ENCODE measurements at places on chromosomes 2 and 18.

DNA sequence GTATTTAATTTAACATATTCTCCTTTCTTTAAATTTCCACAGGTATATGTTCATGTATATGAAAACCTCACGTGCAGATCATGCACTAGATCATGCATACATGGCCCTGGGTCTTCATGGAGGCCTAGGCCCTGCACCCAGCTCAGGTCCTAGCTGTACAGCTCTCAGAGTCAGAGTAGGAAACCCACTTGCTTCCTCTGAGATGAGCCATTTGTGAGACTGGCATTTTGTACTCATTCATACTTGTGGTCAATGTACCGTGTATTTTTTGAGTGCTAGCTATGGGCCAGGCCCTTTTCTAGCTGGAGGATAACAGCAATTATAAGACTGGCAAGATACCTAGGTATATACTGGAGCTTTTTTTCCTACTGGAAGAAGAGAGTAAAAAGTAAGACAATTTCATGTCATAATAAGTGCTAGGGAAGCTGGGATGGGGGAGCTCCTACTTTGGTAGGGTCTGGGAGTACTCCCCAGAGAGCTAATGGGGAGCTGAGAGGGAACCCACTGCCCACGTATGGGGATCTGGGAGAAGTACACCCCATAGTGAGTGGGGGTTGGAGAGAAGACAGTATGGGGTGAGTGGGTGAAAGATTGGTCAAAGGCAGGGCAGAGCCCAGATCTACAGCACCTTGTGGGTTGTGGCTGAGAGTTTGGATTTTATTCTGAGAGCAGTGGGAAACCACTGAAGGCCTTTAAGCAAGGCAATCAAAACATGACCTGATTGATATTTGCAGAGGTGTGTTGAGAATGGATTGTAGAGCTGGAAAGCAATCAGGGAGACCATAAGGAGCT is 72.0 kb downstream of the POLE4 start:
- DNase-seq = no peak

DNA sequence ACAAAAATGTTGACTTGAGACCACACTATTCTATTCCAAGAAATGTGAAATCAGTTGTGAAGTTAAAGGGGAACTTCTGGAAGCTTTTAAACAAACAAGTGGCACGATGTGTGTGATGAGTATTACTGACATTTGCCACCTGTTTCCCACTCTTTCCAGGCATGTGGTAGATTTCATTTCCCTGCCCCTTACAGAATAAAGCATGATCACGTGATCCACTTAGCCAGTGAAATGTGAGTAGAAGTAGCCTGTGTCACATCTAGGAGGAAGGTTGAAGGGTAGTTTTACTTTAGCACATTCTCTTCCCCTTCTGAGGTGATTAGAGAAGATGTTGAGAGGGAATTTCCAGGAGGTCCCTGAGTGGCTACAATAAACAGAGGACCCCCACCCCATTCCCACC is 3.8 kb downstream of the COL4A4 start:
- DNase-seq = no peak

- no peak for DNase-seq
These were observed 160.5 kb downstream of the RIF1 start for GRCh38 chr2:151570191-151570590.

- no peak for DNase-seq
These were observed 20.6 kb downstream of the FIGN start for GRCh38 chr2:163715199-163715598.

GRCh38 chr2:194550702-194551101 is 1106.3 kb upstream of the SLC39A10 start:
- no peak for DNase-seq

DNA sequence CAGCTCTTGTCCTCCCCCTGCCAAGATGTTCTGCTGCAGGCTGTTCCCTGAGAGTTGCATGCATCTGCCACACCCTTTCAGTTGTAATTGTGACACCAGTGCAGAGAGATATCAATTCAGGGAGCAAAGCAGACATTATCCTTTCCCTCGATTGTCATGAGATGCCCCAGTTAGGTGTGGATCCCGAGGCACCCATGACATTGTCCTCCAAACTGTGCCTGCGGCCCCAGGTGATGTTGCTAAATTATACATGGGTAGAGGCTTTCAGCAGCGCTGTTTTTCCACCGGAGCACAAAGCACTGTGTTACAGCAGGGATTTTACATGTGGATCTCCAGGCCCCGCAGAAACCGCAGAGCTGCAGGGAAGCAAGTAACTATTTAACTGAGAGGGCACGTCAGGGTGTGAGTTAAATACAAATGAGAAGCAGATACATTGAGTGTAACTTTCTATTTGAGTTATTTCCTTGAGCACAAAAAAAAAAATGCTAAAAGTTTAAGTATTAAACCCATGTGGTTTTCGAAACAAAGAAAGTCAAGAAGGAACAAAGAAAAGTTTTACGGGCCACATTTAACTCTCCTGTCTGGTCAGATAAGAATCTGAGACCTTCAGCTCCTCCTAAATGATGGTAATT is 90.3 kb upstream of the BCL2L11 start:
- DNase-seq = no peak

DNA sequence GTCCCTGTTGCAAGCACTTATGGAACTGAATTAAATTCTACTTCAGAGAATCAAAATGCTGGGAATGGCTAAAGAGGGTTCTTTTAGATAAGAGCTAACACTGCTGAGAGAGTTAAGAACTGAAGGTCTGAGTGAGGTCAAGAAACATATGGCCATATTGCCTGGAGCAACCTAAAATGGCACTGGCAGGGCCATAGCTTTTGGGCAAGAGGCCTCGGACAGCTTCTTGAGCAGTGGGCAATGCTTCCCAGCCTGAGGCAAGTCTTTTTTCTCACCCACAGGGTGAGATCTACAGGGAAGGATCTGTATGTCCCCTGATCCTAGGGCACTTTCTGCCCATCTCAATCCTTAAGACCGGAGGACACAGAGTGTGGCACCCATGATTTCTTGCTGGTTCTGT is 244.6 kb upstream of the NT5C1B start:
- DNase-seq = no peak

DNA sequence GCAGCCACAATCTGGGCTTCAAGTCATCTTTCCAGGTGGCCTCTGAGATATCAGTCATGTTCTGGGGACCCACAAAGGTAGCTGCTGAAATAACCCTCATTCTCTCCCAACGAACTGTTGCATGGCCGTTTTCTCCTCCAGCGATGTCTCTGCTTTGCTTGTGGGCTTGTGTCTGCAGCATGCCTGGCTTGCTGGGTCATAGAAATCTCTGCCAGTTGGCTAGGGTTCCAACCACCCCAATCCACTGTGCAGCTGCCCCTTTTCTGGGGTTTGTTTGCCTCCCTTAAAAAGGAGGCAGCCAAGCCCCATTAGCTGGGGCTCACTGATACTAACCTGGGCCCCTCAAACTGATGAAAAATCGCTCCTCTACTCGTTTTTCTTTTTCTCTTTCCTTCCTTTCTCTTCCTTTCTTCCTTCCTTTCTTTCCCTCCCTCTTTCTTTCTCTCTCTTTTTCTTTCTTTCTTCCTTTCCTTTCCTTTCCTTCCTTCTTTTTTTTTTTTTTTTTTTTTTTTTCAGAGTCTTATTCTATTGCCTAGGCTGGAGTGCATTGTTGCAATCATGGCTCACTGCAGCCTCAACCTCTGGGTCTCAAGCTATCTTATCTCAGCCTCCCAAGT is 680.0 kb downstream of the EPHA4 start:
- no peak for DNase-seq

GRCh38 chr2:18510775-18511174 is 49.7 kb downstream of the RDH14 start:
- DNase-seq = no peak

DNA sequence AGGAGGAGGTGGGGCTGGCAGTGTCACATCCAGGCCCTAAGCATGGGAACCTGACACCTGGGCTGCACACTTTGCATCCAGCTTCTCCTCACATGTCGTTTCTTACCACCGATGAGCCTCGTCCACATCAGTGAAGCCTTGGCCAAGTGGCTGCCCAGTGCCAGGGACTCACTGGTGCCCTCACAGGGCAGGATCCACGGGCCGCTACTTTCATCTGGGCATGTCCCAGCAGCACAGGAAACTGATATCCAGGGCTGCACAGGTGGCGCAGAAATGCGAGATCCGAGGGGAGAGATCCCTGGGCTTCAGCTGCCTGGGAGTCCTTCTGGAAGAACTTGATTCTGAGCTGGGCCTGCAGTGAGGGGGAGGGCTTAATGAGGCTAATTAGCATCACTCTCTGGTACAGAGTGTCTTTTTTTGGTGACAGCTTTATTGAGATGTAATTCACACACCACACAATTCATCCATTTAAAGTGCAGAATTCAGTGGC is 291.6 kb upstream of the HDAC4 start:
- DNase-seq = no peak

DNA sequence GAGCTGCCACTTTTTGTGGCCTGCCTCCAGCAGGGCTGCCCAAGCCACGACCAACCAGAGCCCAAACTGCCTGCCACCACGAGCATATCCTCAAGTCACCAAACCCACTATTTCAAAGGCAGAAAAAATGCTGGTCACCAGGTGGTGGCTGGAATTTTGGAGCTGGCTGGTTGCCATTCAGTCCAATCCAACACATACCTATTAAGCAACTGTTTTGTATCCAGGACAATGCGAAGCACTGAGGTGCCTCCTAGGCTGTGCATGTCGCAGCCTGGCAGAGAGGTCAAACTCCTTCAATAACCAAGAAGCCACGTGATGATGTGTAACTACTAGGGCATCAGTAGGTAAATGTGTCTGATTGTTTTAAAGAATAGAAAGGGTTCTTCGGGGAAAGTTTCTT is 108.3 kb upstream of the PPP1CB start:
- DNase-seq = no peak

DNA sequence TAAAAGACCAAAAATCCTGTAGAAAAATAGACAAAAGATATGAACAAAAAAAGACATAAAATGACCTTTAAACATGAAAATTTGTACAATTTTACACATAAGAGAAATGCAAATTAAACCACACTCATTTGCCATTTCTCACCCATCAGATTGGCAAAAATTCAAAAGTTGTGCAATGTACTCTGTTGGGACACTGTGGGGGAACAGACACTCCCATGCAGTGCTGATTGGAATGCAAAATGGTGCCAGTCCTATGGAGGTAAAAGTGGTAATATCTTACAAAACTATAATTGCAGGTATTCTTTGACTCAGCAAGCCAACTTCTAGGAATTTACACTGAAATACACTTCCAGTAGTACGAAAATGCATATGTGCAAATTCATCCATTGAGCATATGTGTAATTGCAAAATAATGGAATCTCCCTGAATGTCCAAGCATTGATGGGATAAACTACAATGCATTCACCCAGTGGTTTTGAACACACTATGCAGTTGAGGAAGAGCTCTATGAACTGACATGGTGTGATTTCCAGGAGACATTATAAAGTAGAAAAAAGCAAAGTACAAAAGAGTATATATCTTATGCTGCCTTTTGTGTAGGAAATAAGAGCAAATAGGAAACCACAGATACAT is 201.8 kb upstream of the ZNF521 start:
- no peak for DNase-seq

DNA sequence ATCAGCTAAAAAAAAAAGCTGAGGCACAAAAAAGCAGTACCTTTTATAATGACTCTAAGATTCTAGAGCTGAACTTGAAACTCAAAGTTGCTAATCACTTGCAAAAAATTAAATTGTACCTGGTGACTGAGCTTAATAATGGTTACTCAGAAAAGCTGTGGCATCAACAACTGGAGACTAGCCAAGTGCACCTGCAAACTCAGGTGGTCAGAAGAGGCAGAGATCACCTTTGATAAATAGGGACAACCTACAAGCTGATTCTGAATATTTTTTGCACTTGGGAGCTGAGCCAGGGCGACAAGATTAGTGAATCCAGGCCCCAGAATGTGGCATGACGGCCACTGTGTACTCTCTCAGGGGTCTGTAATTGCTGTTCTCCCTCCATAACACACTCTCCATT is 3.0 kb downstream of the ABHD3 start:
- DNase-seq = no peak

GRCh38 chr2:37306024-37306423 is 18.6 kb downstream of the PRKD3 start:
- no peak for DNase-seq

DNA sequence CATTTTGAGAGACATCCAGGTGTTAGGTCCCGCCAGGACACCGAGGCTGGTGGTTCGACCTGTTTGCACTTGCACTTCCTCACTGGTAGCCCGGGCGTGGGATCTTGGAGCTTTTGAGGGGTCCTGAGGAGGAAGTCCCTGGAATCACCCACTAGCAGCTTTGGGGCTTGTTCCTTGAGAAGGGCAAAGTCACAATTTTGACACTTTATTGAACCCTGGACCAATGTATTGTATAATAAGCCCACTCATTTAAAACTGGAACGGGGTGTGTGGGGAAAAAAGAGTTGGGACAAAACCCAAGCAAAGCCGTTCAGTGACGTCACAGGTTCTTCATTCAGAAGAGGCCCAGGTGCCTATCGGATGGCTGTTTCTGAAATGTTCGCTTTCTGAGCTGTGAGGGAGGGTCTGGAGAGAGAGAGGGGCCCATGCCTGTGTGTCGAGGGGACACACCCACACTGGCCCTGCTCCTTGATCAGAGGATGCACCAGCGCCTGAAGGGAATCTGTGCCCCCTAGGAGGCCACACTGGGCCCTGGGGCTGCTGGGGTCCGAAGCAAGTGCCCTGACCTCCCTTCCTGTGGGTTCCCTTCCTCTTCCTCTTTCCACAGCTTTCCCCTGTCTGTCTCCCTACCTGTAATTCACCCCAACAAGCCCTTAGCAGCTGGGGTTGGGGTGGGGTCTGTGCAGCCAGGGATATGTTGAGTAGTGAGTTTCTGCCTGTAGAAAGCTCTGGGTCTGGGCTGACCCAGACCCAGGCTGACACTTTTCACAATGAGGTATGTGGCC is 2.6 kb downstream of the LPIN1 start:
- DNase-seq = no peak

- peak; percentile 4 for DNase-seq
These were observed 74.1 kb upstream of the DSEL start for GRCh38 chr18:67590571-67591141.

DNA sequence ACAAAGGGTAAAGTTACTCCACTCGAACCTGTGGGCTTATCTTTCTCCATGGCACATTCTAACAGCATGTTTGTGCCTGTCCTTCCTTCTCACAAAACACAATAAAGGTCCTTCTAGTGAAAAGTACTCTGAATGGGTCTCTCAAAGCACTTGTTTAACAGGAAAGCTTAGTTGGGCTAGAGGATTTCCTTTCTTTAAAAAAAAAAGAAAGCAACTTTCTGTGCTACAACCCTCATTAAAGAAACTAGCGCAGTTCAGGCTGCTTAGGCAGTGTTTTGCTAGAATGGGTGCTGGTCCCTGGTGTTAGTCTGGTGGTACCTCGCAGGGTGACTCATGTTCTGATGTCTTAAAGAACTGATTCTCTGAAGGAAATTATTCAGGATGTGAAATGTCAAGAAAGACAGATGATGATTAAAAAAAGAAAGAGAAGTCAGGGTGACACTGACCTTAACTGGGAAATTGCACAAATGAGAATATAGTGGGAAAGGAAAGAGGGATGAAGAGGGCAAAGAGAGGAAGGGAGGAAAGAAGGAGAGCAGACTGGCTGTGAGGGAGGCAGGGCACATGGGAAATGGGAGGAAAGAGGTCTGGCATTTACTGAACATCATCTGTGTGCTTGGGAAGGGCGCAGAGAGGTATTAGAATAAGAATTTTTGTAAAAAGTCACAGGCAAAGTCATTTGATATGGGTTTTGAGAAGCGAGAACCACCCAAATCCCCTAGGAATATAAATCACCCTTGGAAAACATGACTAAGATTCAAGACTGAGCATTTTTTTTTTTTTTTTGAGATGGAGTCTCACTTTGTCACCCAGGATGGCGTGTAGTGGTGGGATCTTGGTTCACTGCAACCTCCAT is 74.9 kb downstream of the ATP8B1 start:
- no peak for DNase-seq
